ENCODE measurements at places on chromosomes 6 and 20.
A peak's percentile ranks its signal among the peaks of the same experiment; 100 is the strongest.

GRCh38 chr6:133555685-133556084 lies 314.5 kb downstream of the EYA4 start:
- peak; percentile 63 for DNase-seq

- DNase-seq, result no peak
Measured at GRCh38 chr20:9358001-9358400, 156.4 kb upstream of the LAMP5 start.

- DNase-seq, result no peak
Measured at GRCh38 chr20:36481380-36482043, 59.8 kb upstream of the MYL9 start.

DNA sequence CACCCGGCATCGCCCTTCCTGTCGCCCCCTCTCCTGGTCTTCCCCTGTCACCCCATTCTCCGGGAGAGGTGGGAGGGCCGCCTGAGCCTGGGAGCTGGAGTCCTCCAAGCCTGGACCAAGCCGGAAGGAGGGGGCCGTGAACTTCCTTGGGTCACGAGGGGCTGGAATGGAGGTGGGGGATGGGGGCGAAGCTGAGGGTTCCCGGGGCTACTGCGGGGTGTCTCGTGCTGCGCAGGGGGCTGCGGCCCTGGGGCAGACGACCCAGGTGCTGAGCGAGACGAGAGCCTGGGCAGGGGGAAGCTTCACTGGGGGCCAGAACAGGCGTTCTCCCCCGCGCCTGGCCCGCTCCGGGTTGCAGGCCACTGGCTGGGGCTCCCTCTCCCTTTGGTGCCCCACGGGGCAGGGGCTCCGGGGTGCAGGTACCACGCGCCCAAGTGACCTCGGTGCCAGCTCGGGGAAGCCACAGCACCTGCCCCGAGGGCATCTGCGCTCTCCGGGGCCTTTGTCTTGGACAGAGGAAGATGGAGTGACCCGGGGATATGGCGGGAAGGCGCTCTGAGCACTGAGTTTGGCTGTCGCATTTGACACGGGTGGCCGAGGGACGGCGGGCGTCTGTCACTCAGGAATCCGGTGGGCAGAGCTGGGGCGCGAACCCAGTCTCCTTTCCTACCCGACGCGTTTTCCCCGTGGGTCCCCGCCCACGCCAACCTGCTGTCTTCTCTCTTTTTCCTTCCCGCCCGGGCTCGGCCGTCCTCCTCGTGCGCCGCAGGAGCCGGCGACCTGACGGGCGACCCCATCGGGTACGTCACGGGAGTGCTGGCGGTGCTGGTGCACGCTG lies 1.2 kb downstream of the SLC35D3 start:
- DNase-seq, result no peak

- no peak for DNase-seq
Measured at GRCh38 chr6:89110284-89110683, 7.6 kb downstream of the SRSF12 start.

- DNase-seq, result no peak
Measured at GRCh38 chr6:29828471-29828797, 809 bp downstream of the HLA-G start.

DNA sequence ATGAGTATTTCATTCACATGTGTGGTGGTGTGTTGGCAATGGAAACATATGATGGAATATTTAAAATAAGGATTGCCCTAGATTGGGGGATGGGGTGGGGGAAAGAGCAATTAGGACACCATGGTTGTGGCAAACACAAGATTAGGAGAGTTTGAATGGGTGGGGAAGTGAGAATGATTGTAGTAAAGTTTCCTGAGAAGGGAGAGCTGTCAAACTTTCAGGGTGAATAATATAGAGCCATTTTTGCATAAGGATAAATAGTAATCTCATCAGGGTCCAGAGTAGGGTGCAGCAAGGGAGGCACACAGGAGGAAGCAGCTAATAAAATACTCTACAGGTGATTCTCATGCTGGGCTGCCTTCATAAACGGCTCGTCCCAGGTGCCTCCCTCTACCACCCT lies 294.9 kb upstream of the MARCKS start:
- DNase-seq, result no peak

- no peak for DNase-seq
Measured at GRCh38 chr20:23585808-23586734, 17.8 kb upstream of the CST9L start.

DNA sequence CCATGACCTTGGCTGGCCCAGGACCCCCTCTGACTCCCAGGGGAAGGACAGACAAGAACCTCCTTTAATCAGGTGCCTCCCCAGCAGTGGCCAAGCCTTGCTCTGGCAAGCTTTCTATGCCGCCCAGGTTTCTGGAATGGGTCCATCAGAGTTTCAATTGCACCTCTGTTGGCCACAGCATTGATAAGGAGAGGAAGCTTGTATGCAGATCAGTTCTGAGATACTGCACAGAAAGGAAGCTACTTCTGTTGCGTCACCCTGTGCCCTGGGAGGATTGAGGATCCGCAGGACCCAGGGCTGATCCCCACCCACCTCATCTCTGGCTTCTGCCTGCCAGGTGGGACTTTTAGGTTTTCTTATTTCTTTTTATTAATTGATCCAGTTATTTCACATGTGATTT lies 167.2 kb downstream of the TFAP2C start:
- DNase-seq, result no peak

- DNase-seq, result no peak
Measured at GRCh38 chr20:44714102-44714700, 968 bp upstream of the CCN5 start.

DNA sequence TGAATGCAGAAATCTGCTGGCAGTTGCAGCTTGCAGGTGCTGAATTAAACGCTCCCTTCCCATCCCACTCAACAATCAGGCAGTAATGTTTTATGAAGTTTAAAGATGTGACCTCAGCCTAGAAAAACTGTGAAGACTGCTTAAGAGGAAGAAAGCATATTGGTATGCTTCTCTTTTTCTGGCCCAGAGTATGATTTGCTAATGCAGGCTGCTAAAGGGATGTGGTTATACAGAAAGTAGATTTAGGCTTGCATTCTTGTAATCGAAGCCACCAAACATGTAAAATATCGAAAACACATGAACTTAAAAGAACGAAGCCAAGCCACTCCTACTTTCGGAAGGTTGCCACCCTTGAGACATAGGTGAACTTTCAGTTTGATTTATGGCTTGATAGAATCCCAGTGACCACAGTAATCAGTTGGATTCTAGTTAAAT lies 40.7 kb downstream of the MAP3K5 start:
- DNase-seq, result no peak

DNA sequence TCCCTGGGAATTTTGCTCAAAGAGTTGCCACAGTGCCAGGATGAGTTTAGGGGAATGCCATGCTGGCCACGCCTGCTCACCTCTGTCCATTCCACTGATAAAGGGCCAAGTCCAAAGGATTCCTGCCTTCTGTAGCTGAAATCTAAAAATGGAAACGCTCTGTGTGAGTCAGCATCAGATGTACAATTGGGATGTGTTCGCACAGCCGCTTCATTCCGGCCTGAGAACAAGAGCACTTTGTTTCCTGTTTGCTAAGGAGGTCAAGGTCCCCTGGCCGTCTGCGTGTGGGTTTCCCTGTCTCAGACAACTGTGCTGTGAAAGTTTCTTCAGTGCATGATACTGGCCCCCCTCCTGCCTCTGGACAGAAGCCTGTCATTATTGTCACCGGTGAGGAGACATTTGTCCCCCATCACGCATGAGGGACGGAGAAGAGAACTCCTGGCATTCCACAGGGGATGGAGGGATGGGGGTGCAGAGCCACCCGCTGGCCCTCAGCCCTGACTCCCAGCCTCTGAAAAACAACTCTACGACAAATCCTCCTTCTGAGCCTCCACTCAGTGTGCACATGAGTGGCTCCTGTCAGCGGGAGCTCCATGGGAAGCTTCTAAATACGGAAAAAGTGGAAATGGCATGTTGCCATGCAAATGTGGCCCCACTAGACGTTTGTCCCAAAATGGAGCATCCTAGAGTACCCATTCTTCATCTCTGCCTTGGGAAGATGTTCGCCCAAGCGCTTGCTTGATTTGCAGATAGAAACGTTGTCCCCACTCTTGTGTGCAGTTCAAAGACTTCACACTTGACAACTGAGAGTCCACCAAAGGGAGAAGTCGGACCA lies 143.5 kb upstream of the AFDN start:
- no peak for DNase-seq

GRCh38 chr20:20205141-20205861 lies 153.0 kb downstream of the CFAP61 start:
- DNase-seq, result no peak

DNA sequence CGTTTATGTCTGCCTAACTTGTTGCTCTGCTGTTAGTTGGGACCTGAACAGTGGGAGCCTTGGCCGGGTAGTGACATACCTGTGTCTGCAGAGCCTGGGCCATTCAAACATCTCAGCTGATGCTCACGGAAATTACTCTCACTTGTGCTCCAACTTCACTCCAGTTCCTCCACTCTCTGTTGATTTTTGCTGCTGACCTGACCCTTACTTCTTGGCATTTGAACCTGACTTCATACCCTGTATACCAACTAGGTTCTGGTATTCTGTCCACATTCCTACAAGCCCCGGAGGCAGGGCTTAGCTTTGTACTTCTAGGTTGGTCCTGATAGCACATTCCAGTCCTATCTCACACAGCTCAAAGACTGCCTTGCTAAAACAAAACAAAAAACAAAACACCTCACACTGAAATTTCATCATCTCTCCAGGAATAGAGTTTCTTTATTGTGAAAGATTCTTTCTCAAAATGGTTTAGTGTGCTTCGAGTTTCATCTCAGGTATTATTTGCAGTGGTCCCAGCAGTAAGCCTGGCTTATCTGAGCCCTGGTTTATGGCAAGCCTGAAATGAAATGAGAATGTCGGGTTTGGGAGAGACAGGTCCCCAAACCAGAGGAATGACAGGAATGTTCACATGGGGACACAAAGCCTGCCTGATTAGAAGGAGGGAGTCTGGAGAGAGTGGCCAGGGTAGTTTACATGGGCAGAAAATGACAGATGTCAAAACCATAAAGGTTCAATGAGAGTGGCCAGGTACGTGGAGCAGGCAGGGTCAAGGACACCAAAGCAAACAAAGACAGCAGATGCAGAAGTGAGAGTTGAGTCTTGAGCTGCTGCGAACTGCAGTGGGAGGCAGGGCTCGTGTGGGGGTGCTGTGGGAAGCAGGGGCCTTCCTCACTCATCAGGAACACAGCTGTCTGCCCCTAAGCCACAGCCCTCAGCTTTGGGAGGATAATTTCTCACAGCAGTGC lies 174.2 kb upstream of the HDAC2 start:
- no peak for DNase-seq

DNA sequence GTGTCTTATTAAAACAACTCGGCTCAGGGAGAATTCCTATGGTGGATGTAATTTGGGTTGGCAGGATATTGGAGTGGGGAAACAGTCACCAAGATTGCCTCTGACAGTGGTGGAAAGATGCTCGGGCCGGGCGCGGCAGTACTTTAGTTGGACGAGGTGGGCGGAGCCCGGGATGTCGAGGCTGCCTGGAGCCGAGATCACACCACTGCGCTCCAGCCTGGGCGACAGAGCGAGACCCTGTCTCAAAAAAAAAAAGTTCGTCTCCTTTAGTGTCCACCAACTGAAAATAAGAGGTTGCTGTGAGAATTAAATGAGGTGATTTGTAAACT lies 621 bp downstream of the NOL7 start:
- no peak for DNase-seq

DNA sequence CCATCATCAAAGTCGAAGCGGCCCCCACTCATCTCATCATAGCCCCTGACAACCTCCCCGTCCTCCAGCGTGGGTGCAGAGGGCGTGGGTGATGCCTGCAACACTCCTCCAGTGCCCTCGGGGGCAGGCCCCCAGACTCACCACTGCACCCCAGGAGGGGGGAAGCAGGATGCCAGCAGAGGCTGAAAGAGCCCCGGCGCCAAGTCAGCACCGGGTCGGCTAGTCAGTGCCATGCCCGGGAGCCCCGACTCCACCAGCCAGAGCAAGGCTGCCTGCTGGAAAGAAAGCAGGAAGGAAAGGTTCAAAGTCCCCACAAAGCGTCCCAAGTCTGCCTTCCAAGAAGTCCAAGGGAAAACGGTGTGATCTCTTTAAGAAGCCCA lies 324 bp downstream of the JPH2 start:
- DNase-seq, result no peak

GRCh38 chr20:17797161-17797560 lies 97.4 kb downstream of the BANF2 start:
- DNase-seq, result no peak

DNA sequence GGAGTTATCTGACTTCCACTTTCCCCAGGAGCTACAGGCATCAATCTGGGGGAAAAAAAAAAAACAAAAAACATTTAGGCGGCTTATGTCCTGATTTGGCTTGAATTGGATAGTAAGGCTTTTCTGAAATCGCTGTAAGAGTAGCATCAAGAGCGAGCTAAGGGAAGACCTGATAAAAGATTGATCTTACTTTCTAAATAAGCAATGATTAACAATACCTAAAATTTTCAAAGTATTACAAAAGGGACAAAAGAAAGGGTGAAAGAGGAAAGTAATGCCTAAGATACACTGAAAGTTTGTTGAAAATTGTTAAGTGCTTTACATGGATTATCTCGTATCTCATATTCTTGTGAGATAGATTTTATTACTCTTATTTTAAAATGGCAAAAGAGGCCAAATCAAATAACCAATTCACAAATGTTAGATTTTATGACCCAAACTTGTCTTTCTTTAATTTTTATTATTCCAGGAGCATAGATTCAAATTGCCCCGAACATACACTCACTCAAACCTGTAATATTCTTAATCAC lies 106.4 kb upstream of the PRSS16 start:
- DNase-seq, result no peak

DNA sequence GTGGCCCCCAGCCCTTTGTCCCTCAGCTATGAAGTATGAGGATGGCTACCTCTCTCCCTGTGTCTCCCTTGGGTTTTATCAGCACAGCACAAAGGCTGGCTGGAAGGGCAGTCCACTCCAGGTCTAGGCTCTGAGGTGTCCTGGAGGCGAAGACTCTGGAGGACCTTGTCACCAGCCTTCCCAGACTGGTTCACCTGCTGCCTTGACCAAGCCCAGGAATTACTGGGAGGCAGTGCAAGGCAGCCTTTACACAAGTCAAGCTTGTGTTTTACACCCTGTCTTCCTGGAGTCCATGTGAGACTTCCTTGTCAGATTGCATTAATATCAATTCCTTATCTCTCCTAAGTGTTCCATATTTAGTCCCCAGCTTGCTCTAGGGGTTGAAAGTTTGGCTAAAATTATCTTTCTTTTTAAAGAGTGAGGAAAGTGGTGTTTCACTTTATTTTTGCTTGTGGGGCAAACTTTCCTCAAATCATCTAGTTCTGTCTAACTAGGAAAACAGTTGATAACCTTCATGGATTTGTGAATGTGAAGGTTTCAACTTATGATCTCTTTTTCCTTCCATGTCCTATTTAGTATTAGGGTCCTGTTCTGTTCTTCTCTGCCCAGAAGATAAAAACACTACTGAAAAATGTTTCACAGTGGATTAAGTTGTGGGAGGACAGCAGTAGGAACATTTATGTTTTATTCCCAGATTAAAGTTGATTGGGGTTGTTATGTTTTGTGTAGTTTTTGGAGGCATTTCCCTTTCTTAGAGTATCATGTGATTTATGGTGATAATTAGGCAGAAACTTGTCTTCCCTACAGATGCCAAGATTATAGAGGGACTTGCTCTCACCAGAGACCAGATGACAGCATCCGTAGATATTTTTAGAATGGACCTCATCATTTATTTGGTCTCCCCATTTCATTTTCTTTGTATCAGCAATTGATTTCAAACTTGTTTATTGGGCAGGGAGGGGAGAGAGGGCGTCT lies 114.8 kb downstream of the FOXO3 start:
- DNase-seq, result peak; percentile 20

GRCh38 chr6:32969685-32970412 lies 1.5 kb downstream of the BRD2 start:
- DNase-seq, result peak; percentile 78

GRCh38 chr6:126361832-126362440 lies 22.0 kb downstream of the CENPW start:
- DNase-seq, result no peak
